ENCODE measurements at places on chromosomes 6 and 20. TPM values are rescaled to one million over a fixed set of nuclear protein-coding genes. Genes with fewer than 3 reads are reported as not detected.

- DNase-seq: no peak
These were observed 30.2 kb upstream of the GGTLC1 start for GRCh38 chr20:24018796-24019195.

TAGAP gene
- total RNA-seq: 4.2 TPM

DNA sequence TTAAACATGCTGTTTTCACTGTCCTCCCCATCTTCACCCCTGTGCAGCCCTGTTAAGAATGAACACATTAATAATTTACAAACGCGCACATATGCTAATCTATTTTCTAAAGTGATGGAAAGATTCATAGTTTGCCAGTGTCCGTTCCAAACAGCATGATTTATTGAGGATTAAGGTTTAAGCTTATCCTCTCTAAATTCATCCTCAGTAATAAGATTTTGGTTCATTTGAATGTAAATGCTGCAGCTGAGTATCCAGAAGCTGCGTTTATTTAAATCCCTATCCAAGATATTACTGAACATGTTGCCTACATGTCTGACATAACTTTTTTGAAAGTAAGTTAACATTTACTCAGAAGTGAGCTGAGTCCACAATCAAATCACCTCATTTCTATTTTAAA is 42.8 kb upstream of the FAM135A start:
- DNase-seq: no peak

TAAR6 gene
- not detected for total RNA-seq

PGK2 gene
- total RNA-seq: not detected

ASIP gene
- total RNA-seq: 0.96 TPM

TFAP2A gene
- not detected for total RNA-seq

- no peak for DNase-seq
These were observed 28.9 kb downstream of the SNX5 start for GRCh38 chr20:17939622-17940223.

NCOA5 gene
- 59.7 TPM for total RNA-seq

DNA sequence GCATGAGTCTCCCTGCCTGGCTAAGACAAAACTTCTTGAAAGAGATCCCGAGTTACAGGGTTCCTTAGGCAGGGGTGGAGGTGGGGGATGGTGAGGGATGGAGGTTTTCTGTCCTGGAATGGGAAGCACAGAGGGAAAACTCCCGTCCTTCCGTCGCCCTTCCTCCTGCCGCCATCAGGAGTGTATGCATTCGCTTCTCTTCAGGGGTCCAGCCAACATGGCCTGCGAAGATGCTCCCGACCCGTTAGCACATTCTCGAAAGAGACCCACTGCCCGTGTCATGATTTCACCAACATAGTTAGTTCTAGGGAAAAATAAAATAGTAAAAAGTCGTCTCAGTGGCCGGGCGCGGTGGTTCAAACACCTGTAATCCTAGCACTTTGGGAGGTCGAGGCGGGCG is 37.1 kb downstream of the KIF25 start:
- DNase-seq: no peak

GRCh38 chr6:154488248-154488593 is 22.3 kb downstream of the CNKSR3 start:
- no peak for DNase-seq

BMP5 gene
- total RNA-seq: 5.1 TPM

HLA-DQA2 gene
- total RNA-seq: 2.0 TPM

TGM3 gene
- total RNA-seq: not detected

GRCh38 chr6:144549837-144550747 is 265.0 kb downstream of the UTRN start:
- no peak for DNase-seq

ESR1 gene
- total RNA-seq: 74.5 TPM

NMBR gene
- not detected for total RNA-seq

DNA sequence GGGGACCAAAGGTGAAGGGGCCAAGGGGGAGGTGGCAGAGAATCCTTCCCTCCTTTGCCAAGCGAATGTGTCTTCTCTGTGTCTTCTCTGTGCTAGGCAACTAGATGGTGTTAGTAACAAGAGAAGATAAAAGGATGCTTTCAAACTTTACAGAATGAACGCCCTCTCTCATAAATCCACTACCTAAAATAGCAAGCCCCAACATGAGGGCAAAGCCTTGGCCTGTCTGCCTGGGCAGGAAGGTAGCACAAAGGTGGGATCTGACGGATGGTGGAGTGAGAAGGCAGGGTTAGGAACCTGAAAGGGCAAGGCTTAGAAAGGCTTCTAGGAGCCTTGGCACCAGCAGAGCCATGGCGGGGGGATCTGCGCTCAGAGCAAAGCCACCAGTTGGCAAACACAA is 13.6 kb upstream of the TGM3 start:
- no peak for DNase-seq

GRCh38 chr6:127956260-127956888 is 55.5 kb upstream of the THEMIS start:
- DNase-seq: no peak

- DNase-seq: no peak
These were observed 30.8 kb downstream of the SLC2A10 start for GRCh38 chr20:46740214-46740609.

DNA sequence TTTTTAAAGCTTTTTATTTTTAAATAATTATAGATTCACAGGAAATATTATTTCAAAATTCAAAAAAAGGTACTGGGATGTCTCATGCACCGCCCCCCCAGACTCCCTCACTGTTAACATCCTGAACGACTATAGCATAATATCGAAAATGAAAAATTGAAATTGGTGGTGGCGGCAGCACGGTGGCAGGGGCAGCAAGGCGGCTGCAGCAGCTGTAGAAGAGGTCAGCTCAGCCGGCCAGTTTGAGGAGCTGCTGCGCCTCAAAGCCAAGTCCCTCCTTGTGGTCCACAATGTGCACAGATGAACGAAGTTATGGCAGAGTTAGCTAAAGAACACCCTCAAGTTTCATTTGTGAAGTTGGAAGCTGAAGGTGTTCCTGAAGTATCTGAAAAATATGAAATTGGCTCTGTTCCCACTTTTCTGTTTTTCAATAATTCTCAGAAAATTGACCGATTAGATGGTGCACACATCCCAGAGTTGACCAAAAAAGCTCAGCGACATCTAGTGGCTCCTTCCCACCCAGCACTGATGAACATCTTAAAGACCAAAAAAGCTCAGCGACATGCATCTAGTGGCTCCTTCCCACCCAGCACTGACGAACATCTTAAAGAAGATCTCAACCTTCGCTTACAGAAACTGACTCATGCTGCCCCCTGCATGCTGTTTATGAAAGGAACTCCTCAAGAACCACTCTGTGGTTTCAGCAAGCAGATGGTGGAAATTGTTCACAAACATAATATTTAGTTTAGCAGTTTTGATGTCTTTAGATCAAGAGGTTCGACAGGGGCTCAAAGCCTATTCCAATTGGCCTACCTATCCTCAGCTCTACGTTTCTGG is 100.8 kb downstream of the FAM217A start:
- DNase-seq: no peak

- no peak for DNase-seq
These were observed 331.5 kb upstream of the MAP3K7 start for GRCh38 chr6:90918361-90918760.

GRCh38 chr6:165365371-165365770 is 56.0 kb upstream of the C6orf118 start:
- no peak for DNase-seq

GRCh38 chr20:33839591-33839990 is 28.4 kb downstream of the CHMP4B start:
- DNase-seq: no peak

- peak; percentile 13 for DNase-seq
These were observed 2.2 kb upstream of the TAP2 start for GRCh38 chr6:32840604-32841246.

- DNase-seq: no peak
These were observed 285.1 kb downstream of the CENPW start for GRCh38 chr6:126625019-126625418.

GRCh38 chr20:58133020-58133808 is 95.2 kb downstream of the ANKRD60 start:
- DNase-seq: no peak

DNA sequence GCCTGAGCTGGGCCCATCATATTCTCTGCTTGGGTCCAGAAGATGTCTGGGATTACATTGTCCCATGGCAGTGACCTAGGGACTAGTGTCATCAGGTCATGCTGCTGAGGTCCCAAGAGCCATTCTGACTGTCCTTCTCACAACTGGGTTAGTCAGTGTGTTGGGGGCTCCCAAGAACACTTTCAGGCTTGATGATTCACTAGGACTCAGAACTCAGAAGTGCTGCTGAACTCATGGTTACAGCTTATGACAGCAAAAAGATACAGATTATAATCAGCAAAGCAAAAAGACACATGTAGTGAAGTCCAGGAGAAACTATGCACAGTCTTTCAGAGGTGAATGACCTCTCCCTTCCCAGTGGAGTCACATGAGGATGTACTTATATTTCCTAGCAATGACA is 107.8 kb downstream of the SYNE1 start:
- no peak for DNase-seq

PPIL4 gene
- total RNA-seq: 34.7 TPM

DNA sequence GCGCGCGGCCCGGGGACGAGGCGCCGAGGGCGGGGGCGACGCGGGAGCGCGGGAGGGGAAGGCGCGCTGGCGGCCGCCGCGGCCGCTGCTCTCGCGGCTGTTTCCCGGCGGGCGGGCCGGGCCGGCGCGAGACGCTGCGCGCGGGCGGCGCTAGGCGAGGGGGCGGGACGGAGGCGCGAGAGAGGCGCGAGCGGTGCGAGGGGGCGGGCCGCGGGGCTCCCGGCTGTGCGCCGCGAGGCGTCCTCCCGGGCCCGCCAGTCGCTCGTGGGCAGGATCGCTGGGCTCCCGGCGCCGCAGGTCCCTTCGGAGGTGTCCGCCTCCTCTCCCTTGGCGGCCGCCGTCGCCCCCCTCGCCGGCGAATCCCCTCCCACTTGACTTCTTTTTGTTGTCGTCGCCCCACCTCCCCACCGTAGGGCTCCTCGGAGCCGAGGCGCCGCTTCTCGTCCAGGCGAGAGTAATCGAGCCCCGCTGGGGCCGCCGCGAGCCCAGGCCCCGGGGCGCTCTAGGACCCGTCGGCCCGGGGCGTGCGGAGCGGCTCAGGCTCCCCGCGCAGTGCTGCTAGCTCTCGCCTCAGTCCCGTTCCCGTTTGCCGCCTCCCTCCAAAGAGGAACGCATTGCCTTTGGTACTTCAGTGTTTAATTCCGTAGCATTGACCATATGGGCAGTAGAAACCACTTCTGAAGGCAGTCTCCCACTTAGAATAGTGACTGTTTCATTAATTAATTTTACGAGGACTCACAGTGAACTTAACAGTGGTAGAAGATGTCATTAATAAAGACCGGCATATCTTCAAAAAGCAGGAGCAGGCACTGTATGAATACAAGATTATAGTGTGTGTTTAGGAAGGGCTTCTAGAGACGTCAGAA is at the start of gene RANBP9:
RANBP9 (minus strand) TSS at position 103 of the 866 bp plus-strand sequence. CDS start 330 bp downstream, outside the sequence.
- DNase-seq: peak; percentile 72

DNA sequence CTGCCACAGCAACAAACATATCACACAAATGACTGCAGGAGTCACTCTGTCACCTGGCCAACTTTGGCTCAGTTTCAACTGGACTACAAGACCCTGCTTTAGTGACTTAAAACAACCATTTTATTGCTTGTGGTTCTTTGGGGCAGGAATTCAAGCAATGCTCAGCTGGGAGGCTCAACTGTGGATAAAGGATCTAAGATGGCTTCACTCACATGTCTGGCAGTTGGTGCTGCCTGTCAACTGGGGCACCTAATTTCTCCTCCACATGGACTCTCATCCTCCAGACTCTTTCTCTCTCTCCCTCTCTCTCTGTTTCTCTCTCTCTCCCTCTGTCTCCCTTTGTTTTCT is 2.8 kb upstream of the EPB41L2 start:
- DNase-seq: no peak

- no peak for DNase-seq
These were observed 302.3 kb downstream of the TENT5A start for GRCh38 chr6:81450180-81450579.

DNA sequence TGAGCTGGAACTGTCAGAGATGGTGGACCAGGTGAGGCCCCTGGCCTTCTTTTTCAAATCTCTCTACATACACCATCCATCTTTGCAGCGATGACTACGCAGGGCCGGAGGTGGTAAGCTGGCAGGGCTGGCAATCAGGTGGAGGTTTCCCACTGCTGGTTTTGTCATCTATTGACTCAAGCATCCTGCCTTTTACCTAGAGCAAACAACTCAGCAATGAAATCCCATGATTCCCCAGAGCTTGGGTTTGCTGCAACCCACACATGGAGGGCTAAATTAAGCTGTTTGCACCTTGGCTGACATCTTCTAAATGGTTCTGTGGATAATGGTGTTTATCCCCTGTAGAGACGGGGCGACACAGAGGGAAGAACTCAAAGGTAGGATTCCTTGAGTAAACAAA is 170.2 kb downstream of the SCP2D1 start:
- DNase-seq: no peak

- DNase-seq: no peak
These were observed 11.9 kb upstream of the QKI start for GRCh38 chr6:163402616-163403015.

ULBP3 gene
- total RNA-seq: 0.73 TPM

GRCh38 chr20:38192323-38192885 is 27.3 kb upstream of the TGM2 start:
- DNase-seq: no peak

DNA sequence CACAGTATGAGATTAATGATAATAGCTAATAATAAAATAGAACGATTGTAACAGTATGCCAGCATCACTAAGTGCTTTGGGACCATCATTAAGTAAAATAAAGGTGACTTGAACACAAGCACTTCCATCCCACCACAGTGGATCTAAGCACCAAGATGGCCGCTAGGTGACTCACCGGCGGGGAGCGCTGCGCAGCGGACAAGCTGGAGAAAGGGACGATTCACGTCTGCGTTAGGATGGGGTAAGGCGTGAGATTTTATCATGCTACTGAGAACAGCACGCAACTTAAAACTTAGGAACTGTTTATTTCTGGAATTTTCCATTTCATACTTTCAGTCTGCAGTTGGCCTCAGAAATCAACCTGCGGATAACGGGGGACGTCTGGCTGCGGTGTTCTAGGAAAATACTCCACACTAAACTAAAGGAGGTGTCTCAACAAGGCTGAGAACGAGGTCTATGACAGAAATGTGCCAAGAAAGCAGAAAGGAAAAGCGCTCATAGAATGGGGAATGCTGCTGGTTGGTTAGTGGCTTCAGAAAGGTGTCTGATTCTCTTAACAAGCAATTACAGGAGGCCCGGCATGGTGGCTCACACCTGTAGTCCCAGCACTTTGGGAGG is 114.5 kb downstream of the GMPR start:
- DNase-seq: no peak

DNA sequence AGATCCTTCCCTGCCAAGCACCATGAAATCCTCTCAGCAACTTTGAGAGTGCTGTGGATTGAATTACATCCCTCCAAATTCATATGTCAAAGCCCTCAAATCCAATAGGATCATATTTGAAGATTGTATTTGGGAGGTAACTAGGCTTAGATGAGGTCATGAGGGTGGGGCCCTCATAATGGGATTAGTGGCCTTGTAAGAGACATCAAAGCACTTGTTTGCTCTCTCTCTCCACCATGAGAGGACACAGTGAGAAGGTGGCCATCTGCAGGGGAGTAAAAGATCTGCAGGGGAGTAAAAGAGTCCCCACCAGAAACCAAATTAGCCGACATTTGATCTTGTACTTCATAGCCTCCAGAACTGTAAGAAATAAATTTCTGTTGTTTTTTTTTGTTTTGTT is 298.2 kb downstream of the SAMD5 start:
- DNase-seq: no peak

GRCh38 chr6:42022755-42023384 is 27.5 kb upstream of the TAF8 start:
- no peak for DNase-seq

GRCh38 chr6:155472886-155473285 is 17.2 kb upstream of the NOX3 start:
- no peak for DNase-seq
